ENCODE measurements at places on chromosomes 1 and 21.

DNA sequence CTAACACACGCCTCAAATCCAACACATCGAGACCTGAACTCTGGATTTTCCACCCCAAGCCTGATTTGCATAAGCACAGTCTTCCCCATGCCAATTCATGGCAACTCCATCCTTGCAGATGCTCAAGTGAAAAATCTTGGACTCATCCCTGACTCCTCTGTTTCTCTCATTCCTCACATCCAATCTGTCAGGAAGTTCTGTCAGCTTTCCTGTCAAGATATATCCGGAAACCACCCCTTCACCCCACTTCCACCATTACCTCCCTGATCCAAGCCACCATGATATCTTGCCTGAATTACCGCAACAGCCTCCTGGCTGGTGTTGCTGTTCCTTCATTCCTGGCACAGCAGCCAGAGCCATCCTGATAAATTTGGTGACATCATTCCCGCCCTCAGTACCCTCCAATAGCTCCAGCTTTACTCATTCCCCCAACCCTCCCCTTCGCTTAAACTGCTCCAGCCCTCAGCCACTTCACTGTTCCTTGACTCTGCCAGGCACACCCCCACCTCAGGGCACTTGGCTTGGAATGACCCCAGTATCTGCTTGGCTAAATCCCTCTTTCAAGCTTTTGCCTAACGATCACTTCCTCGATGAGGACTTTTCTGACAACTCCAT, 17.4 kb downstream of the TCEA3 start:
- no peak for DNase-seq

DNA sequence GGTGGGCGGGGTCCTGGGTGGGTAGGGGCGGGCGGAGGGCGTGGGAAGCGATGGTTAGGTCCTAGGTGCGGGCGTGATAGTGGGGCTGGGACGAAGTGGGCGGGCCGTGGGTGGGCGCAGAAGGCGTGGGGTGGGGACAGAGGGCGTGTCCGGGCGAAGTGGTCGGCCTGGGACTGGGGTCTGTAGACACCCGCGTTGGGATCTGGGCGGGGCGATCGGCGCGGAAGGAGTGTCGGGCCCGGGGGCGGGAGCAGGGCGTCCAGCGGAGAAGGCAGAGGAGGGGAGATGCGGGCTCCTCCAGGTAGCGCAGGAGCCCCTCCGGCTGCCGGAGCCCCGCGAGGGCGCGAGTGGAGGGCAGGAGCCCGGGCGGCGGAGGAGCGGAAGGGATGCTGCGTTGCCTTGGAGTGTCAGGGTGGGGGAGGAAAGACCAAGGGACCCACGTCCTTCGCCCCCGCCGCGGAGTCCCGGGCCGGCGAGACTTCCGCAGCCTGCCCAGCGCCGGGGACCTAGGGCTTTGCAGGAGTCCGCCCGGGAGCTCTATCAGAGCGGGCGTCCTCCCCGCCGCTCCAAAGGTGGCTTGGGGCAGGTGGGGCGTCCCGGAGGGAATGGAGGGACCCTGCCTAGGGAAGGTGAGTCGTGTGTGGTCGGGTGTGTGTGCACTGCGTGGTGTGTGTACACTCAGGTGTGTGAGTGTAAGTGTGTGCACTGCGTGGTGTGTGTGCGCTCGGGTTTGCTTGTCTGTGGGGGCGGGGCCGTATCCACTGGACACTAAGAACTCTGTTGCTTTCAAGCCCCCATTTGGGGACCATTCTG, 27.0 kb upstream of the PRSS38 start:
- DNase-seq, result no peak

DNA sequence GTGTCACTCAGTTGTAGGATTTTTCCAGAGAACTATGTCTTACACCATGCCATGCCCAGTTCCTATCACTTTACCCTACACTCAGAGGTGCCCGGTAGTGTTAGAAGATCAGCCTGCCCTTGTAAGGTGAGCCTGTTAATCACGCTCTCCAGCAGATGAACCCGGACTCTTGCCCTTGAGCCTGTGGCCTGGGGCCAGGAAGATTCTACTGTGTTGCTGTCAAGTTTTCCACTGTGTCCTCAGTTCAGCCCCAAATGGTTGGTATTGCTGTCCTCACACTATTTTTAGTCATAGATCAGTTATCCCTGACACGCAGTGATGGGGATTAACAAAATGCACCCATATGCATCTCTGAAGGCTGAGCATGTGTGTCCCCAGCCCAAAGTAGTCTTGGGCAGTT, 105.0 kb upstream of the SPAG17 start:
- DNase-seq, result no peak

GRCh38 chr1:23784846-23785245, 6.1 kb upstream of the LYPLA2 start:
- no peak for DNase-seq

GRCh38 chr1:182196897-182197870, 135.7 kb upstream of the ZNF648 start:
- DNase-seq, result no peak

DNA sequence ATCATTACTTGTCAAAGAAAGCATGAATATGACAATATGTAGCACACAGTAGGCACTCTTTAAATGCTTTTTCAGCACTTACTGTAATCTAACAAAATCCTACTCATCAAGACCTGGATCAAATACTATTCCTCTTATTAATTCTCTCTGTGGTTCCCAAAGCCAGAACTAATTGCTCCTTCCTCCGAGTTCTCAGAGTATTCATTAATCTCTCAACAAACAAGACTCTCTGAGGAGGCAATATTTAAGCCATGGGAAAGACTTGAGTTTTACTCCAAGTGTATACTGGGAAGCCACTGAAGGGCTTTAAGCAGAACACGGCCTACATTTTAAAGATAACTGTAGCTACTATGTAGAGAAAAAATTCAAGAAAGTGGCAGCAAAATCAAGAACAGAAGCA, 79.7 kb downstream of the ENAH start:
- no peak for DNase-seq

GRCh38 chr1:11749203-11749689, 12.7 kb upstream of the C1orf167 start:
- DNase-seq, result no peak

DNA sequence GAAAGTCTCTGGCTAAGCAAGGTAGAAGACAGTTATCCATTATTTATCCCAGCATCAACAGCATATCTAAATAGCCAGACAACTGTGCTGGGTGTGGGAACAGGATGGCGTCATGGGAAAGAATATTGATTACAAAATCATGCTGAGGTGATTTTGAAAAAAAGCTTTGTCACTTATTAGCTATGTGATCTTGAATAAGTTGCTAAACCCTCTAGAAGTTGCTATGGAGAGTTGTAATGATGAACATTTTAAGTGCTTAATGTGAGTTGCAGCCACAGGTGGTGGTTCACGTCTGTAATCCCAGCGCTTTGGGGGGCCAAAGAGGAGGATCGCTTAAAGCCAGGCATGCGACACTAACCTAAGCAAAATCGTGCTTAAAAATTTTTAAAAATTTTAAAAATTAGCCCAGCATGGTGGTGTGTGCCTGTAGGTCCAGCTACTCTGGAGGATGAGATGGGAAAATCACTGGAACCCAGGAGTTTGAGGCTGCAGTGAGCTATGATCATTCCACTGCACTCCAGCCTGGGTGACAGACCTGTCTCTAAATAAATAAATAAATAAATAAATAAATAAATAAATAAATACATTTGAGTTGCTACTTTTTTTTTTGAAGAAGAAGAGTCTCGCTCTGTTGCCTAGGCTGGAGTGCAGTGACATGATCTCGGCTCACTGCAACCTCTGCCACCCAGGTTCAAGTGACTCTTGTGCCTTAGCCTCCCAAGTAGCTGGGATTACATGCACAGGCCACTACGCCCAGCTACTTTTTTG, 33.6 kb downstream of the WNT2B start:
- no peak for DNase-seq

GRCh38 chr1:170377440-170377839, 154.5 kb upstream of the GORAB start:
- DNase-seq, result no peak

DNA sequence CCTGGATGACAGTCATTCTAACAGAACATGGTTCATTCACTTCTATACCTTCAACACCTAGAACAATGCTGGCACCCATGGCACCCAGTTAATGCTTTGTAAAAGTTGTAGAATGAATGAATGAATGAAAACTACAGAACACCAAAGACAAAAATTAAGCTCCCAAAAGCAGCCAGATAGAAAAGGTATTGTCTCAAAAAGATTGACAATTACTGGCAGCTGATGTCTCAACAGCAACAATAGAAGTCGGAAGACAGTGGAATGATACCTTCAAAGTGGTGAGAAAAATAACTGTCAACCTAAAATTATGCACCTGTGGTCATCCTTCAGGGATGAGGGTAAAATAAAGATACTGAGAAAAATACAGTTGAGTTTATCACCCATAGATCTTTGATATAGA, 4.9 kb upstream of the C1orf167 start:
- no peak for DNase-seq

- DNase-seq, result no peak
These were observed 20.1 kb downstream of the TFAP2E start for GRCh38 chr1:35592991-35593769.

- DNase-seq, result no peak
These were observed 13.3 kb upstream of the BRWD1 start for GRCh38 chr21:39326607-39327307.

DNA sequence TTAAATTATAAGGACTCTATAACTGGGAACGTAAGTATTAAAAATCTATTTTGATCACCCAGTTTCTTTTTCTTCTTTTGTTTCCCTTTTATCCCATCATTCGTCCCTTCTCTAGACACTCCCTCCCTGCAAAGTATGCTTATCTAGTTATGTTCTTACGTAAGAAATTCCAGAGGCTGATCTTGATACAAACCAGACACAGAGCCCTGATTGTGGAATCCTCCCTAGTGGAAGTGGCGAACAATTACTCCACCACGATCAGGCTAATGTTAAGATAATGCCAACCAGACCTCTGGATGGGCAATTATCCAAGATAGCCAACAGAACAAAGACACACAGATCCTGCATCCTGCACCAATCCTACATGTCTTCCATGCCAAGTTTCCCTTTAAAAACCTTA, 1557.4 kb downstream of the PLA2G4A start:
- no peak for DNase-seq

DNA sequence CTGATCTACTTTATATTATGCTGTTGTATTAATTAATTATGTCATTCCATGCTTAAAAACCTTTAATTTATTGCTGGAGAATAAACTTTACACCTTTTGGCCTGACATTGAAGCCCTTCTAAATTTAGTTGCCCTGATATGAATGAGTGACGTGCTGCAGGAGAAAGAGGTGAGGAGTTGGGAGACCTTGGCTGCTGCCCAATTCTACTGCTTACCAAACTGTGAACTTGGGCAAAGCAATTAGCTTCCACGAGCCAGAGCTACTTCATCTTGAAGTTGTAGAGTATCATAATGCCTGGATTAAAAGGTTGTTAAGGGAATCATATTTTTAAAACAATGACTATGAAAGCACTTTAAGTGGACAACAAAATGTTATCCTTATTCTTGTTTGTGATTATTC, 126.8 kb upstream of the DEPDC1 start:
- DNase-seq, result no peak

- DNase-seq, result no peak
These were observed at the start of gene PKP1 for GRCh38 chr1:201282931-201283829. PKP1 (plus strand) TSS chr1:201283506; CDS start chr1:201283703, 197 bp downstream.

GRCh38 chr1:162349635-162350330, 26.9 kb downstream of the SPATA46 start:
- no peak for DNase-seq

- DNase-seq, result no peak
These were observed 74.1 kb downstream of the RRAGC start for GRCh38 chr1:38785285-38786039.

DNA sequence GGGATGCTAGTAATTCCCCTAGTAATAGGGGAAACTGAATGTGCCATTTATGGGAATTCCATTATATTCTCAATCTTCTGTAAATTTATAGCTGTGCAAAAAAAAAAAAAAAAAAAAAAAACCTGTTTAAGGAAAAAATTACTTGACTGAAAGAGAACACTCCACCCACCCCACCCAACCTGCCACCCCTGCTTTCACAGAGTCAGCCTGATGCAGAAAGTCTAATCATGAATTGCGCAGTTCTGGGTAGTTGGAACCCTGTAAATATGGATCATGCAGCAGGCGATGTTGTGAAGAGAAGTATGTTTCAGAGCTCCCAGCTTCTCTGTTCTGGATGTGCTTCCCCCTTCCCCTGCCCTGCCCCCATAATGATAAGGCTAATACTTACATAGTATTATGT, 19.6 kb upstream of the LAMC2 start:
- no peak for DNase-seq

DNA sequence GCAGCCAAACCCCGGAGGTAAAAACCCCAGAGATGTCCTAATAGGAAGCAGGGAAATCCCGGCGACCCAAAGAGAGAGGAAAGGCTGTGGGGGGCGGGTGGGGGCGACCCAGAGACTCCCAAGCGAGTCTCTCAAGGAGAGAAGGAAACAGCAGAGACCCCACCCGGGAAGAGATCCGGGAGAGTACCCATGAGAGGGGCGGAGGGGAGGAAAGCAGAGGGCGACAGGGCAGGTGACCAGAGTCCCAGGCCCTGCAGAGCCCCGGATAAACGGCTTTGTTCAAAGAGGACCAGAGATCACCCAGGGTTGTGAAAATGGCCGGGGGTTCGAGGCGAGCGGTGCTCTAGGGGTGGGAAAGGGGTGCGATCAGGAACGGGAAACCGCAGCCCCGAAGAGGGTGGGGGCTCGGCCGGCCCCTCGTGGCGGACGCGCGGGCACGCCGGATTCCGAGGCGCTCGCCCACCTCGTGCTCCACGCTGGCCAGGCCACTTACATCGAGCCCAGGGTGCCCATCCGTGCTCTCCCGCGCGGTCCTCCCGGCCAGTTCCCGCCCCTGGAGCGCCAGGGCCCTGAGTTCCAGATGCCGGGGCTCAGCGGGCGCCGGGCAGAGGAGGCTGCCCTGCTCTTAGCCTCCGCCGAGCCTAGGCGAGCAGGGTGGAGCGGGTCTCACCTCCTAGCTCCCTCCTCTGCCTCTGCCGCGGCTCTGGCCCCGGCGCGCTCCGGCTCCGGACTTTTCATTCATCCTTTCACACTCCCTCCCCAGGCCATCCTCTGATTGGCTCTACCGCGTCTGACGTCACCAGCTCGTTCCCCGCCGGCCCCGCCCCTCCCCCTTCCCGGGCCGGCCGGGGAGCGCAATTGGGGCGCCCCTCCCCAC, 52.3 kb downstream of the RHBG start:
- DNase-seq, result peak; percentile 47

DNA sequence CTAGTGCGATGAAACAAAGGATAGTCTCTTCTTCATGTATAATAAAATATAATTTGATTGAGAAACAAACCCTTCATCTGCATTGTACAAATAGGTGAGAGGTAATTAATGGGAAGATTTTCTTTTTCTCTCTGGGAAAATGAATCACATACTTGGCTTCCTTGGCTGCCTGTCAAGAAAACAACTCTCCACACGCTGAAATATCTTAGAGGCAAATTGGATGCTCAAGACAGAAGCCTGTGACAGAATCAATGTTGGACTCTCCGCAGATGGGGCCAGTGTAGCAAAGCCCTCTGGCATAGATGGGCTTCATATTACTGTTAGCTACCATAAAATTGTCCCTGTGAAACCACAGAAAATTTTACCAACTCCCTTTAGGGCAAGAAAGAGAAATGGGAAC, 186.6 kb downstream of the GRIK1 start:
- DNase-seq, result no peak

GRCh38 chr21:32844653-32845436, 73.3 kb upstream of the PAXBP1 start:
- no peak for DNase-seq

Measured in stimulated activated CD8-positive, alpha-beta memory T cell treated with anti-CD3 and anti-CD28 coated beads, Interleukin-7, amount 100 ng/mL, for 24 hours (primary cell).